Activated T-helper 1 cell treated with Interleukin-2 at 50 U/mL for 16 hours (primary cell): ENCODE measurements at places on chromosomes 3 and 15.

DNA sequence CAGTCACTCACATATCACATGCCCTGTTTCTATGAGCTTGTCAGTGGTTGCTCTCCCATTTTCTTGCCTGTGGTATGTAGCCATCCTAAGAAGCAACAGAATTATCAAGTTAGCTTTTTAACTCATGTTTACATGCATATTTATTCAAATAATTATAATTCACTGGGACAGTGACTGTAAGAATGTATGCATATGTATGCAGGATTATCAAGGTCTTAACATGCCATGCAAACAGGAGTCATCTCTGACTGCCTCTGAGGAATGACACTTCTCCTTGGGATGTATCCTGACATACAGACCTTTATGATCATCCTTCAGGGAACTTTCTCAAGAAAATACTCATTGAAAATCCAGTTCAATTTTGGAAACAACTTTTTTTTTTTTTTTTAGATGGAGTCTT lies 240.9 kb downstream of the CPNE4 start:
- no peak for DNase-seq

GRCh38 chr3:48826451-48826850 lies 21.2 kb downstream of the PRKAR2A start:
- no peak for DNase-seq

GRCh38 chr15:89459271-89460038 lies 36.9 kb downstream of the RHCG start:
- DNase-seq = no peak

DNA sequence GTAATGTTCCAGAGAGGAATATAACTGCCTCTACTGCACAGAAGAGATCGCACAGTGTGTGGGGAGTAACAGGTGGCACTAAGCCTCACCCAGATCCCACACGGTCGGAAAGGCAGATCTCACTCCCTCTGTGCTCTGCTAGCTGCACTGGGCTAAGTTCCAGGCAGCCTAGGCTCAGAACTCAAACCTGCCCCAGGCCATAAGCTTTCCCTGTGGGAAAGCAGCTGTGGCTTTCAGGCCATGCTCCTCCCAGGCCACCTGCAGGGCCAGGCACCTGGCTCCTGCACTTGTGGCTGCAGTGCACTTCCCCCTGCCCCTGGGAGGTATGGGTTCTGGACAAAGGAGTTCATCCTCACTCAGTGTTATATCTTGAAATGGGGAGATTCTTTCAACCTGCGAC lies 27.5 kb downstream of the PCCB start:
- DNase-seq = no peak

GRCh38 chr3:19937459-19938294 lies 3.7 kb upstream of the EFHB start:
- no peak for DNase-seq

DNA sequence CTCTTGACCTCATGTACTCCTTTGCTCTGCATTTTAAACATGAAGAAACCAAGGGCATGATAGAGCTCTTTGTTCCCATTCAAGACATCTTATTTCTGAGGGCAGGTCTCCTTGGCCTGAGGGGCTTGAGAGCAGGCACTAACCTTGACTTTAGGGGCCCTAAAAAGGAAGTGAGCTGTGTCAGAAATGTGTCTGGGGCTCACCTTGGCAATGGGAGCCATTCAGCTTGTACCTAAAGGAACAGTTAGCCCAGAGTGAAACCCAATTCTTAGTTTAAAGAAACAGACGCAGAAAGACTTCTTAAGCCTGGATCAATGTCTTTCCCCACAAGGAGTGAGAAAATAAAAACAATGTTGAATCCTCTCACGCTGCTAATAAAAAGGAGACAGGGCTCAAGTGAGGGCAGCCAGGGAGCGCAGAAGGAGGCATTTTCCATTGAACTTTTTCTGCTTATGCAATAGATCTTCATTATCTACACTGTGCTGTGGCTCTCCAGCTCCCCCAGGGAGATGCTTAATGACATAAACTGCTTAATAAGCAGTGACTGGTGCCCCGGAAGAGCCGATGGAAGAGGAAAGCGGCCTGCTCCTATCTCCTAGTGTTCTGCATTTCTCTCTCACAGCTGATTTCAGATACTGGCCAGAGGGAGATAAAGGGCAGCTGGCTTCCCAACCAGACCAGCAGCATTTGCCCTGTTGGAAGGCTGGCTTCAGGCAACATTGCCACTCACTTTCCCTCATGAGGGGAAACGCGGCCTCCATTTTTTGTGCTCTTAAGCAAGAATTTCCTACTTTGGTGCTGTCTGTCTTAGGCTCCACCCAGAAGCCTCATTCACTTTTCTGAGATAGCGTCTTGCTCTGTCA lies 152.0 kb downstream of the OPA1 start:
- no peak for DNase-seq

DNA sequence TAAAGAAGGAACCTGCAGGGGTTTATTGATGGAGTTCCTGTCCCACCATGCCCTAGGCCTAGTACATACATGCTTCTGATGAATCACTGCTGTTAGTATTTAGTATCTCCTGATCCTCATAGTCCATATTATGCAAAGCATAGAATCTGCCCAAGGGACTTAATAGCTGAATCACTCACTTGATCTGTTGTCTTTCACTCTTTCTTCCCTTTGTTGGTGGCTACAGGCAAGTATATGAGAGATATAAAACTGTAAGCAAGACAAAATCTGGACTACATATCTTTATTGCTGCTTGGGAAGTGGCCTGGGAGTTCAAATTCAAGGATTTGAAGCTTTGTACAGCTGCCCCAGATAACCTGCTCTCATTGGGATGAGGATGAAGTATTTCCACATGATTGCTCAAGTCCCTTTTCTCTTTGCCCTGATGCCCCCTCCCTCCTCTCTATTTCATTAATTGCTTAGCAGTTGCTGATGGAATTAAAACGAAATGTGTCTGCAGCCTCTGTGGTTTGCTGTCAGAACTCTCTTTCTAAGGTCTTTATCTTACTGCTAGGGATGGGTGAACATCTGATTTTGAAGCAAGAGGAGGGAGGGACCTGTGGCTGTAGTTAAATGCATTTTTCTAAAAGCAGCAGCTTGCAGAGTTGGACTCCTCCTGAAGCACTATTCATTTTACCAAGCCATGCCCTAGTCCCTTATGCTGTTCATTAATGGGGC lies 114.1 kb downstream of the ZNF609 start:
- no peak for DNase-seq

DNA sequence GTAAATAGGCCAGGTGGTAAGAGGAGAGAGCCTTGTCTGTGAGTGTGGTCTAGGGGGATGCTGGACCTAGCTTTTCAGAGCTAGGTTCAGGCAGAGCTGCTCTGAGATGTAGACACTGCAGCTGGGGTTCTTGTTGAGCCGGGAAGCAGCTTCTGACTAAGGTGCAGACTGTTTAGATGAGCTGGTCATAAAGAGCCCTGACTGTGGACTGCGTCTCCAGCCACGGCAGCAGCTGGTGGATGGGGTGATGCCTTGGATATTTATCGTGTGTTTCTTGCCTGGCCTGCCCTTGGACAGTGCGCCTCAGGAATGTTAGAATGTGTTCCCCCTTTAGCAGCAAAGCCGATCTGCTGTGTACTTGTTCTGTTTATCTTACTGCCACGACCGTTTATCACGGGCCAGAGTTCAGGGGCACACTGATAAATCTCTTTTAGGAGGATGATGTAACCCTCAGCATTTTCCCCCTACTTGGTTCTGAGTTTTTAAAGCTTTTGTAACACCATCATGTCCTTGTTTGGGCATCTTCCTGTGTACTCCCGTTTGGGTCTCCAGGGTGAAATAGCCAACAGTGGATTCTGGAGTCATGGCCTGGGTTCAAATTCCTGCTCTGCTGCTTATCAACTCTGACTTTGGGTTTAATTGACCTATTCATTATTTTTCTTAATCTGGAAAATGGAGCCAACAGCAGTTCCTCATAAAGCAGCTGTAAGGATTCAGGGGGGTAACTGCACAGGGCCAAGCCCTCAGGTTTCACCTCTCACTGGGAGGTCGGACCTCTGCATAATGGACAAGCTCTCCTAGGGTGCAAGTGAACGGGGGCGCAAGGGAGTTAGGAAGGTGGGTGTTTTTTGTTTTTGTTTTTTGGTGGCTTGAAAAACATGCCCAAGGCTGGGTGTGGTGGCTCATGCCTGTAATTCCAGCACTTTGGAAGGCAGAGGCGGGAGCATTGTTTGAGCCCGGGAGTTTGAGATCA lies 51.4 kb downstream of the FLNB start:
- DNase-seq = no peak

- no peak for DNase-seq
Measured at GRCh38 chr15:80309769-80310384, 57.9 kb upstream of the CTXND1 start.

GRCh38 chr3:23166845-23167244 lies 36.3 kb upstream of the UBE2E2 start:
- DNase-seq = no peak

GRCh38 chr3:176920766-176921160 lies 276.5 kb downstream of the TBL1XR1 start:
- no peak for DNase-seq

DNA sequence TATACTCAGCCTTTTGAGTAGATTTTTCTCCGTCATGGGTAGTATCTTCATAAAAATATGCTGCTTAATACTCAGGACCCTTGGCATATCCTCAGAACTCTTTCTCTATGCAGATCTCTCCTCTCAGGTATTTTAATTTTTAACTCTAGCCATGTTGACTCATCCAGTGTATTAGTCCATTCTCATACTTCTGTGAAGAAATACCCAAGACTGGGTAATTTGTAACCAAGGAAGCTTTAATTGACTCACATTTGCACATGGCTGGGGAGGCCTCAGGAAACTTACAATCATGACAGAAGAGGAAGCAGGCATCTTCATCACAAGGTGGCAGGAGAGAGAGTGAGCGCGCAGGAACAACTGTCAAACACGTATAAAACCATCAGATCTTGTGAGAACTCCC lies 129.3 kb upstream of the CD96 start:
- no peak for DNase-seq

DNA sequence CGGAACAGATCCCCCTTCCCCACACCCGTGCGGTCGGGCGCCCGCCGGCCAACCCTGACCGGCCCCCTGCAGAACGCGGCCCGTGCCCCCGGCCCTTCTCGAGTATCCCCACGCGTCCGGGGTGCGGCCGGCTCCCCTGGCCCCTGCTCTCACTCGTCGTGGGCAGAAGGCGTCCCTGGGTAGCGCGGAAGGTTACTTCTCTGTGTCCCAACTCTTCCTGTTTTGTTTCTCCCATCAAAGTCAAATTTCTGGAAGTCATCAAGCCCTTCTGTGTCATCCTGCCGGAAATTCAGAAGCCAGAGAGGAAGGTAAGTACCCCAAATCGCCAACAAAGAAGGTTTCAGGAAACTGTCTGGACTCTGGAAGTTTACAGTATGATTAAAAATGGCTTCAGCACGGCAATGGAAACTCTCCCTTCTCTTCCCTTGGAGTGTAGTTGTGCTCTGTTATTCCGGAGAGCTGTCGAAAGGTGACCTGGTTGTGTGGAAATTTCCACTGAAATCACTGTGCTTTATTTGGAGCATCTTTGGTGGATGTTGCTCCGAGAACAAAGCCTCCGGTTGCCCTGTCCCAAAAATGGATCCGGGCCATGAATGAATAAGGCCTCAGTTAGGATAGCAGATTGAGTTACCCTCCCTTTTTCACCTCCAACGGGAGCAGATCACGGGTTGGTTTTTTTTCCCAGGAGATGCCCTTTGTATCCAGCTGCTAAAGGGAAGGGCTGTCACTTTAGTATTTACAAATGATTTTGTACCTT lies 536 bp downstream of the SEC61A1 start:
- DNase-seq = no peak

- no peak for DNase-seq
Measured at GRCh38 chr15:51757450-51757849, 6.1 kb downstream of the TMOD2 start.

GRCh38 chr3:9994086-9994844 lies 7.6 kb upstream of the EMC3 start:
- DNase-seq = no peak

DNA sequence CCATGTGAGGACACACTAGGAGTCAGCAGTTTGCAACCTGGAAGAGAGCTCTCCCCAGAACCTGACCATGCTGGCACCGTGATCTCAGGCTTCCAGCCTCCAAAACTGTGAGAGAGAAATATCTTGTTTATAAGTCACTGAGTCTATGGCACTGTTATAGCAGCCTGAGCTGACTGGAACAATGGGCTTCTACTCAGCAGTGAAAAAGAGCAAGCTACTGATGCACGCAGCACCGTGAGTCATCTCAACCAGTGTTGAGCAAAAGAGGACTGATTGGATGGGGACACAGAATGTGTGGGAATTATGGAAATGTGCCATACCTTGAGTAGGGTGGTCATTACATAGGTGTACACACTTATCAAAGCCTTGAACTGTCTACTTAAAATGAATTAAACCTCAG lies 230.4 kb downstream of the PLCL2 start:
- no peak for DNase-seq

DNA sequence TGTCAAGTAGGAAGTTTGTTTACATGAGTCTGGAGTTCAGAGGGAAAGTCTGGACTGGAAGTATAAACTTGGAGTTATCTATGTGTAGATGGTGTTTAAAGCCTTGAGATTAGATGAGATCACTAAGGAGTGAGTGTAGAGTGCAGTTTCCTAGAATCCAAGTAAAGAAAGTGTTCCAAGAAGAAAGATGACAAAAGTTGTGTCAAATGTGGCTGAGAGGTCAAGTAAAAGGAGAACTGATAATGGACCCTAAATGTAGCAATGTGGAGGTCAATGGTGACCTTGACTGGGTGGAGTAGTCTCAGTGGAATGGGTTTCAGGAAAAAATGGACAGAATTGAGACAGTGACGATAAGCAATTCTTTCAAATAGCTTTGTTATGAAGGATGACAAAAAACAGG lies 39.9 kb upstream of the ULK4 start:
- no peak for DNase-seq

DNA sequence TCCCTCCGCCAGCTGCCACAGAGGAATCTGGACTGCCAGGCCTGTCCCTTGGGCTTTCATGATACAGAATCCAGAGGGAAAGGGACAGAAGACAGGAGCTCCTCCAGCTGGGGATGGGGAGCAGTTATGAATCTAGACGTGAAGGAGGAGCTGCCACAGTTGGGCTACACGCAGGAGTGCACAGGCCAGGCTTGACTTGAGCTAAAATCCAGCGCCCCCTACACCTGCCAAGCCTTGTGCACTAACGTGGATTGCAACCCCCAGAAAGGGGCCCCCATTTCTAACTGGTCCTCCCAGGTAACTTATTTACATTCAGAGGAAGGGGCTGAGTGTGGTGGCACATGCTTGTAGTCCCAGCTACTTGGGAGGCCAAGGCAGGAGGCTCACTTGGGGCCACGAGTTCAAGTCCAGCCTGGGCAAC lies 14.3 kb downstream of the KLHL6 start:
- DNase-seq = no peak
